ENCODE measurements at places on chromosomes 12 and 14.

DNA sequence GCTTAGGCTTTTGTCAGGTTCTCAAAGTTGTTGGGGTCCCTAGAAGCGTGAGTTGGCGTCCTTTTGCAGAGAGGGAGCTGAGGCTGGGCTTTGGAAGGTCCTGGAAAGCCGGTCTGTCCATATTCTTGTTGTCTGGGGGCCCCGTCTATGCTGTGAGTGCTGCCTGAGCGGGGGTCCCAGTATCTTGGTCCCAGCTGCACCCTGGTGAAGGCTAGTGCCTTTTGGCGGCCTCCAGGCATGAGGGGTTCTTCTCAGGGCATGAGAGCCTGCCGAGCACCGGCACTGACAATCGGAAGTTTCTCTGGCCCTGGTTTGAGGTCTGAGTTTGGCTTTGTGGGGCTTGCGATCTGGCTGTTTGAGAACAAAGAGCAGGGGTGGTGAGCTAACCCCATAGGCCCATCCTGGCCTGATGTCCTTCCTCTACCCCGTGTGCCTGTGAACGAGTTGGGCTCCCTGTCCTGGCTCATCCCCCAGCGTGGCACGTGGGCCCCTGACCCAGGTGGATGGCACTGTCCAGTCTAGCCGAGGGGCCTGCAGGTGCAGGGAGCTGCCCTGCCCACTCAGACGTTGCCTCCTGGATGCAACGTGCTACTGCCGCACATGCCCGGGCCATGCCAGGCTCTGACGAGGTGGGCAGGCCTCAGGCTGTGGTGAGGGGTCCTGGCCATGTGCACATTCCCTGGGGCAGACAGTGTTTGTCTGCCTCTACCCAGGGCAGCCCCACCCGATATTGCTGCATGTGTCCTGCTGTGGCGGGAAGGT is 3.9 kb downstream of the CEP170B start:
- no peak for DNase-seq

DNA sequence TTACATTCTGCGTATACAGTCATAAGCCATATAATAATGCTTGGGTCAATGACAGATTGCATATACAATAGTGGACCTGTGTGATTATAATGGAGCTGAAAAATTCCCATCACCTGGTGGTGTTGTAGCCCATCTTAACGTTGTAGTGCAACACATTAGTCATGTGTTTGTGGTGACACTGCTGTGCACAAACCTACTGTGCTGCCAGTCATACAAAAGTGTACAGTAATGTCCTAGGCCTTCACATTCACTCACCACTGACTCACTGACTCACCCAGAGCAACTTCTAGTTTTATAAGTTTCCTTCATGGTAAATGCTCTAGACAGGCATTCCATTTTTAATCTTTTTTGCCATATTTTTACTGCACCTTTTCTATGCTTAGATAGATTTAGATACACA is 194.8 kb upstream of the SEL1L start:
- no peak for DNase-seq

DNA sequence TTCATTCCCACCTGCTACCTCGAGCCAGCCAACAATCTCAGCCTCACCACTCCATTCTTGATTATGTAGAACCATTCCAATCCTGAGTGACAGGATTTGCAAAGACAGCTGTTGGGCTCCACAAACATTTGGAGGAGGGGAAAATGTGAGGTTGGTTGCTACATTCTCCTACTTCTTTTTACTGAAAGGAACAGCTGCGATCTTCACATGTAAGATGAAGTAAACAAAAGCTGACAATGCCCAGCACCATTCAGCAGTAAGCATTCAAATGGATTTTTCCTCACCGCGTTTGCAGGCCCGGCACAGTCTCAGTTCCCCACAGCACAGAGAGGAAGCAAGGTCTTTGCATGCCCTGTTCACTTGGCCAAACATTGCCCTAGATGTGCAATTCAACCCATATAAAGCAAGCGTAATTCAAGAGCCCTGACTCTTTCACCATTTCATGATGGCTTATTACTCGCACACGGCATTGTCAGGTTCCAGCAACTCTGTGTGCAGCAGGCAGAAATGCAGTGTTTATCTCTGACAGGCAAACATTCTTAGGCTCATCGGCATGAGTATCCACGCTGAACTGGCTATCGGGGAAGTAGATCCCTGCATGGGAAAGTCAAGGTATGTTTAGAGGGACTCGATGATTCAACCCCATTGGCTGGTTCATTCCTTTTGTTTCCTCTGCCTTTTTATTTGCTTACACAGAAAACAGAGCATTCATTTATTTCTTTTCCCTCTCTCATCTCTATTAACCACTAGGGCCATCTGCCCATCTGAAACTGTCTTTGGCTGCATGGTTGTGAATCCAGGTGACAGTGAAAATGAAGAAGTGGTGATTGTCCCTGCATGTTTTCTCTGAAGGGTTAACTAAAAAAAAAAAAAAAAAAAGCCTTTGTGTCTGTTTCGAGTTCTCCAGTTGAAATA is 236.1 kb upstream of the PLEKHG7 start:
- peak; percentile 12 for DNase-seq

DNA sequence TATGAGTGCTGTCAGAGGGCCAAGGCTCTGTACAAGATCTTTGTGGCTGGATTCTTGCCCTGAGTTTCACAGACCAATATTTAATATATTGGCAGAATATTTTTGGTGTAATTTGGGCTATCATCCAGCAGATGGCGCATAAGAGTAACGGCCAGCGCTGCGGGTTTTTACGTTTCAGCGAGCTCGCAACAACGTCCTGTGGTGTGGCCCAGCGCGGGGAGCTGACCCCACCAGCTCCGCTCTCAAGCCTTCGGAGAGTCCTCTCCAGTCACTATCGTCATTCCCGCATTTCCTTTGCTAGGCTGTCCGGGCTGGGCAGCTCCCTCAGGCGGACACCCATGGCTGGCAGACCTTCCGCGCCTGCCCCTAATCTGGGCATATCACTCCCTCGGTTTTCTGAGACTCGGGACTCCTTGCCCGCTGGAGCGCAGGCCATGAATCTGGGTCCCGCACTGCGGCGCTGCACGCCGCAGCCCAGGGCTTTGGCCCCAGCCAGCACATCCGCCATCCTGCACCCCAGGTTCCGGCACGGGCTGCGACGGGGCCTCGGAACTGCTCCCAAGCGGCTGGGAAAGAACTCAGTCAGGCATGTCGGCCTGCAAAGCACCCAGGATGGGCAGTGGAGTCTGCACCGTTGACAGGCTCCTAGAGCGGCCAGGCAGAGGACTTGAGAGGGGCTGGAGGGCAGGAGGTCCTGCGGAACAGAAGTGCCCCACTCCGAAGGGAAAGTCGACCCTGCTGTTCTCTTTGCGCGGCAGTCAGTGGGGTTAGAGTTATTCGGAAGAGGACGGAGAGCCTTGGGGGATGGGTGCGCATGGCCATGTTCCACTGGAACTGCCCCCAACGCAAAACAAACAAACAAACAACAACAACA is 18.4 kb downstream of the OLR1 start:
- DNase-seq, result peak; percentile 78

- no peak for DNase-seq
Observed at GRCh38 chr14:89719366-89720075, 235.0 kb downstream of the EFCAB11 start.

GRCh38 chr14:50947446-50947845 is 3.2 kb upstream of the PYGL start:
- no peak for DNase-seq

- DNase-seq, result no peak
Observed at GRCh38 chr14:58109744-58110143, 42.3 kb downstream of the ARMH4 start.

GRCh38 chr14:99314623-99315022 is 42.6 kb upstream of the BCL11B start:
- DNase-seq, result no peak

GRCh38 chr12:130878193-130879185 is 6.6 kb downstream of the RAN start:
- DNase-seq, result no peak

DNA sequence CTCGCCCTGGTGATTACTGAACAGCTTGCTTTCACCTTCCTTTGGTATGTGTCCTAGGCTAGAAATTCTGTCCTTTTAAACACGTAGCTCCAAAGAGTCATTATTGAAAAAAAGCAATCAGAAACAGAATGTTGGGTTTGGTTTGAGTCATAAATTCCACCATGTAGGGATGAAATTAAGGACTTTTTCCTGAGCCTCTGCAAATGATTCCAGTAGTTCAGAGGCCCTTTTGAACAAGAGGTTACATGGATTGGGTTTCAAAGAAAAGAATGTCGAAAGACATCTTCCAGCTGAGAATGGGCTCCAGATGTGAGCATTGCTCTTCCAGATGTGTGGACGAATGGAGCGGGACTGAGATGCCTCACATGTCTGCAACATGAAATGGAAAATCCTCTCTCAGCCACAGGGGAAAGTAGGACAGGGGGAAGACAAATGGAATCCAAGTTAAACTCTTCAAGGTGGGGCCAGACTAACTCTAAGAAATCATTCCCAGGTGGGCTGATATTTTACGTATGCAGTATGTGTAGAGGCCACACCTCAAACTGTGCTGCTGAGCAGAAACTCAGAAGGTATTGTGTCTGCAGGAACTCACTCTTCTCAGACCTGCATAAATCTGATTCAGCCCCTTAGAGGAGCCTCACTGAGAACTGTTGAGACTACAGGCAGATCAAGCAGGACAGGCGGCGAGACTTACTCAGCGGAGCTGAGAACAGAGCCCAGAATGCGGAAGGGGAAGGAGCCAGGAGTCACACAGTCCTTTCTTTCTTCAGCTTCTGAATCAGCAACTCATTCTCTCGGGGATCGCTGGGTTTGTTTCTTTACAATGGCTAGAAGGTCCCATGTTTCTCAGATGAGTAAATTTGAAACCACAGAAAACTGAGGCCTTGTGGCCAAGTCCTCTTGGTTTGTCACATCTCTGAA is 23.3 kb upstream of the EMP1 start:
- peak; percentile 71 for DNase-seq

Measured in AG08396 (cell line).